Mesendoderm (in vitro differentiated cells): ENCODE measurements at places on chromosomes 12 and 14.

GRCh38 chr14:50920482-50921230, 23.6 kb downstream of the PYGL start:
- peak; percentile 89 for DNase-seq

DNA sequence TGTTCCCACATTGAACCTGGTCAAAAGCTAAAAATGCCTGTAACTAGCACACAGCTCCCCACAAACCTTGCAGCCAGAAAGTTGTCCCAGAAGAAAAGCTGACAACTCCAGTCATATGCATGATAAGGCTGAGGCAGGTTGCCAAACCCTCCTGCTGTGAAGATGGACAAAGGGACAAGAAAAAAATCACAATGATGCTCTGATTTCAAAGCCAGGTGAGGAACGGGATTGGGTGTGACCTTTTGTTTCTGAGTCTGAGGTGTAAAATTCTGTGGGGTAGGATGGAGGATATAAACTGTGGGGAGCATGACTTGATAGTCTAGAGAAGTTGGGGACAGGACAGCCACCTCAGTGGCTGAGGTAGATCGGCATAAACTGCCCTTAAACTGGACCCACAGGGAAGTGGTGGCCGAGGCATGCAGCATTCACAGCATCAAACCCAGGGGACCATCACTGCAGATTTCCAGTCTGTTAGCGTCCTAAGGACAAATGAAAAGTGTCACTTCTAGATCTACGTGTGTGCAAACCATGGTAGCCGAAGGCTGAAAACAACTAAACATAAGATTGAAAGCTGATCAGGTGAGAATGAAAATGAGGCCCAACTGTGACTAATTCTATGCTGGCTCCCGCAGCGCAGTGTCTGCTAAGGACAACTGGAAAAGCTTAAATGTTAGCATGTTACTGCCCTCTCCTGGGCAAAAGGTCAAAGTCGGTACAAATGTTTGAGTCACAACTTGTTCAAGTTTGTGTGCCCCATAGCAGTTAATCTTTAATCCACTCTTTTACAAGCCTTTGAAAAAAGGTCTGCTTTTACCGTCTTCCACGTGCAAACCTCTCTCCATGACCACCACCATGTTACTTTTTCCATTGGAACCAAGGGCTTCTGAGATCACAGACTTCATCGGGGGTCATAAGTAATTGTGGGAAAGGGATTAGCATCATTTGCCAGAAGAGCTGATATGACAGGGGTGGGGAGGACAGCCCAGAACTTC, 39.8 kb downstream of the GRIN2B start:
- peak; percentile 91 for DNase-seq

DNA sequence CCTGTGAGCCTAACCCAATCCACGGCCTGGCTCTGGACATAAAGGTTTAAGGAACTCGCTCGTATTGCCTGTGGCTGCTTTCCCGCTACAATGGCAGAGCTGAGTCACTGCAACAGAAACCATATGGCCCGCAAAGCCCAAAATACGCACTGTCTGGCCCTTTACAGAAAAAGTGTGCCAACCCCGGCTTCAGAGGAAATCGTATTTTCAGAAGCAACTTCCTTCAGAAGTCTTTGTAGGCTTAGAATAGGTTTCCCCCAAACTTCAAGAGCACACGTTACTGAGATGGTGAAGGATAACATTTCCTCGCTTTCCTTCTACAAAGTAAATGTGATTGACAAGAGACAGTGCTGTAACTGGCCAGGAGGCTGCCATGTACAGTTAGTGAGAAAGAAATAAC, 34.8 kb upstream of the TESC start:
- DNase-seq = no peak

DNA sequence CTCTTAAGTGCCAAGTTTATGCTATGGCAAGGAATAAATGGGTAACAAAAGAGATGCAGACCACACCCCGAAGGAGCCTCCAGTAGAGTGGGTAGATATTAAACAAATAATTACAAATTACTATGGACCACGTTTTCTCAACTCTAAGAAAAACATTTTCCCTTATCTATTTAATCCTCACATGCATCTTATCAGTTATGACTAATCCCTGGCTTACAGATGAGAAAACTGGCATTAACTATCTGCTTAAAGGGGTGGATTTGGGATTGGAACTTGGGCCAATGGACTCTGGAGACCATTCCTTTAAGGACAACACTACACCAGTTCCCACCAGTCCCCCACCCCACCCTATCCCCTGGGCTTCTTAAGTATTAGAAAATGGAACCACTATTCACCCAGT, 26.3 kb downstream of the PPM1H start:
- DNase-seq = no peak

DNA sequence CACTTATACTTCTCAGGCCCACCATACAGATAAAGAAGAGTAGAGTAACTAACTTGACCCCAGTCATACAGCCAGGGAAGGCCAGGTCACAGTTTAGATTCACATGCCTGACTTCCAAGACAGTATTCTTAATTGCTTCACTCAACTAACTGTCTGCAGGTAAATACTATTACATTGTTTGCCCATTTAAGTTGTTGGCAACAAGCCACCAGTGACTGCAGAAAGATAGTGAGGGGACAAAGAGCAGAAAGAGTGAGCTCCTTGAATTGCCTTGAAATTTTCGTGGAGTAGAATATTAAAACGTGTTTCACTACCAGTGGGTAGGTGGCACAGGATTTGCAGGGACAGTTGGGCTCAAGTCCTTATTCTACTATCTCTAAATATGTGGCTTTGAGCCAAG, 146.3 kb upstream of the RMST start:
- DNase-seq = no peak

DNA sequence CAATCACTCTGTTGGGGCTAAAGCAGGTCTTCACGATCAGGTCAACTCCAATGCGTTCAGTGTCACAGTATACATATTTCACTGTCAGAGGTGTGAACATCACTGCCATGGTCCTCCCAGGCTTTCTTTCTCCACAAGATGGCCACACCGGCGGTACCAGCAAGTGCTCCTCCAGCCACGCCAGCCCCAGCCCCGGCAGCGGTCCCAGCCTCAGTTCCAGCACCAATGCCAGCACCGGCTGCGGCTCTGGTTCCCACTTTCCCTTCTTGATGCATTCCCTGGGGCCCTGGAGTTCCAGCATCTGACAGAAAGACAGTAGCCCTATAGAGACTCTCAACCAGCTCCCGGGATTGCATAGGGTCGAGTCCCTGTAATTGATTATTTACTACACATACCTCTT, 10.9 kb upstream of the KCNA5 start:
- no peak for DNase-seq
